ENCODE measurements at places on chromosomes 11 and 22.

DNA sequence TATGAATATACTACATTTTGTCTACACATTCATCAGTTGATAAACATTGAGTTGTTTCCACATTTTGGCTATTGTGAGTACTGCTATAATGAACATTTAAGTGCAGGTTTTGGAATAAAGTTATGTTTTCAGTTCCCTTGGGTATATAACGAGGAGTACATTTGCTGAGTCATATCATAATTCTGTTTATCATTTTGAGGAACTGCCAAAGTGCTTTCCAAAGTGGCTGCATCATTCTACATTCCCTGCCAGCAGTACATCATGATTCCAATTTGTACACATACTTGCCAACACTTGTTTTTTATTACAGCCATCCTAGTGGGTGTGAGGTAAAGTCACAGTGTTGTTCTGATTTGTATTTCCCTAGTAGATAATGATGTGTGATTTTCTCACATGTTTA is 1458.6 kb upstream of the TENM4 start:
- no peak for DNase-seq

GRCh38 chr22:31278626-31279326 is 13.5 kb downstream of the PIK3IP1 start:
- no peak for DNase-seq

DNA sequence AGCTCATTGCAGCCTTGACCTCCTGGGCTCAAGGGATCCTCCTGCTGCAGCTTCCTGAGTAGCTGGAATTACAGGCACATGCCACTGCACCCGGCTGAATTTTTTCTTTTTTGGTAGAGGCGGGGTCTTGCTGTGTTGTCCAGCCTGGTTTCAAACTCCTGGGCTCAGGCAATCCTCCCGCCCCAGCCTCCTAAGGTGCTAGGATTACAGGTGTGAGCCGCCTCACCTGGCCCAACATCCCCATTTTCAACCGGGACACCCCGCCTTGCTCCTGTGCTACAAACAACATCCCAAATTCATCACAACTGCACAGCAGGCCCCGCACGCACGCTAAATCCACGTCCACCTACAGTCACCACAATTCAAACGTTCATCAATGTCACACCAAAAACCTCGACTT is 61.0 kb downstream of the ARFGAP3 start:
- DNase-seq = no peak

DNA sequence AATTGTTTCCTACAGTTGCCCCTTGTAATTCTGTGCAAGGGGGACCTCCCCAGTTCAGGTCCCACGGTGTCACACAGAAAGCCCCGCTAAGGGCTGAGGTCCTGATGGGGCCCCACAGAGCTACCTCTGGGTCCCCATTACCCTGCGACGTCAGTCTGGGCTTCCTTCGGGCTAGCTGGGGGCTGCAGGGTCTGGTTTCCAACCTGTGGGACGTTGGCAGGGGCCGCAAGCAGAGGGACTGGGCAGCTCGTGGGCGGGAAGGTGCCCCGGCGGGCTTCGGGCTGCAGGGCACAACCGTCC is 698 bp downstream of the SLC37A4 start:
- DNase-seq = no peak

DNA sequence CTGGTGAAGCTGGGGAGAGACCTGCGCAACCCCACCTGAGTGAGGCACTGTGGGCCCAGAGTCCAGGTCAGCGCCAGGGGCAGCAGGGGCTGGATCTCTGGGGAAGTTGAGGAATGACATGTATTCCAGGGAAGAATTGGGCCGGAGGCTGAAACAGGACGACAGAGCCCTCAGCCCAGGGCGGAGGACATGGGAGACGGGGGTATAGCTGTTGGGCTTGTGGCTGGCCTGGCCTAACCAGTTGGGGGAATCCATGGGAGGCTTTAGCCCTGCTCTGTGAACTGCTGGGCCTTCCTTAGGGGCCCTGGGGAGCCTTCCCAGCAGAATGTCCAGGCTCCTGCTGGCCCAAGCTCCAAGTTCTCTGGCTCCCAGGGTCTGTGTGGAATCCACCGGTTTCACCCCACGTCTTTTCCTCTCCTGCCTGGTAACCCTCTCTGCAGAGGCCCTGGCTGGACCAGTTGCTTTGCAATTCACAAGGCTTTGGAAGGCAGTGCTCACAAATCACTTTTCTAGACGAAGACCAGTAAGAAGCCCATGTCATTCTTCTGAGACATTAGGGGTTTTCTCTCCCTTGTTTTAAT is 50.4 kb upstream of the KCNQ1OT1 start:
- no peak for DNase-seq

Measured in SHP77 (cell line).